ENCODE measurements at places on chromosomes 12 and 14. TPM values are rescaled to one million over a fixed set of nuclear protein-coding genes. Genes with fewer than 3 reads are reported as not detected.

- no peak for DNase-seq
Measured at GRCh38 chr12:52673217-52673616, 7.0 kb downstream of the KRT1 start.

Gene LBHD2
- total RNA-seq = not detected

DNA sequence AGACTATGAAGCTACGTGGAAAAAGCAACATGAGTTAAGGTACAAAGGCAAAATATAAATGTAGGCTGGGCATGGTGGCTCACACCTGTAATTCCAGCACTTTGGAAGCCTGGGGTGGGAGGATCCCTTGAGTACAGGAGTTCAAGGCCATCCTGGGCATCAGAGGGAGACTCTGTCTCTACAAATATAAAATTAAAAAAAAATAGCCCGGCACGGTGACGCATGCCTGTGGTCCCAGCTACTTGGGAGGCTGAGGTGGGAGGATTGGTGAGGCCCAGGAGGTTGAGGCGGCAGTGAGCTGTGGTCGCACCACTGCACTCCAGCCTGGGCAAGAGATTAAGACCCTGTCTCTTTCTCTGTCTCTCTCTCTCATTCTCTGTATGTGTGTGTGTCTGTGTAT, 4.0 kb upstream of the VPS37B start:
- no peak for DNase-seq

- DNase-seq = no peak
Measured at GRCh38 chr12:1421091-1421846, 173.1 kb downstream of the FBXL14 start.

DNA sequence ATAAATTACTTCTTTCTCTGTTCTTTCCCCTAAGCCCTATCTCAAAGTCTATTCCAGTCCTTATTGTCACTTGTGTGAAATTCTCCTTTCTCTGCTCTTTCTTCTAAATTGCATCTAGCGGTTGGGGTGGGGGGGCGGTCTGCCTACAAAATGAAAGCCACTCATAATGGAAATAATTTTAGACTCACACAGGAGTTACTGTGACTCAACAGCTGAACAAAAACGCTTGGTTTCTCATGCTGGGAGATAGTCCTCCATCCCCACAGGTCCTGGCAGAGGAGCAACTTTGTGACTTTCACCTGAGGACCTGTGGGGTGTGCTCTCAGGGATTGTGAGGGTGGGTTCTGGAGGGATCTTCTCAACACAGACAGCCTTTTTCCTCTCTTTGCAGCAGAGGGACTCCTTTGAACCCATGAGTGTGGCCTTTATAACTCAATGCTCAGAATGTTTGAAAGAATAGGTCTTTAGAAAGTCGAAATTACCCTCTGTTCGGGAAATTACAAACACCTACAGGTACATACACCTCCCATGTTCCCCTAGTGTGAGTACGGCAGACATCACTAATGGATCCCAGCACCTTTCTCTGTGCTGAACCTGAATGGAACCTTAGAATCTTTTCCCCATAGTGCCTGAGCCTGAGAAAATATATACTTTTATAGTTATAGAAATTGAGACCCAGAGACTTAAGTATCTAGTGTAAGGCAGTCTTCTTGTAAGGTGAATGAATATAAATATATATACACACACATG, 109.7 kb downstream of the CHST11 start:
- no peak for DNase-seq

Gene AQP6
- not detected for total RNA-seq

- DNase-seq = no peak
Measured at GRCh38 chr14:95300697-95301526, 18.8 kb downstream of the CLMN start.

DNA sequence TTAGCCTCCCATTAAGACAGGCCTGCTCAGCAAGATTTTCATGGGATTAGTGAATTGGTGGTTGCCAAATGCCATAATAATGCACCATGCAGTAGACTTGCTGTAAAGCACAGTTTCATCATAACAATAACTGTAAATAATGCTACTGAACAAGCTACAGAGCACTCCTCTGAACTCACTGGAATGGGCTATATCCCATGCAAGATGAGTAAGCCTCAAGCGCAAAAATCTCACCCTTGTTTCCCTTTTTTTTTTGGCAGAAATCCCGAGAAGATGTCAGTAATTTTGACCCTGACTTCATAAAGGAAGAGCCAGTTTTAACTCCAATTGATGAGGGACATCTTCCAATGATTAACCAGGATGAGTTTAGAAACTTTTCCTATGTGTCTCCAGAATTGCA, 145.9 kb upstream of the HIF1A start:
- no peak for DNase-seq
